ENCODE measurements at places on chromosomes 12 and 14.

GRCh38 chr14:51295646-51296263 lies 55.7 kb downstream of the TMX1 start:
- DNase-seq = no peak

DNA sequence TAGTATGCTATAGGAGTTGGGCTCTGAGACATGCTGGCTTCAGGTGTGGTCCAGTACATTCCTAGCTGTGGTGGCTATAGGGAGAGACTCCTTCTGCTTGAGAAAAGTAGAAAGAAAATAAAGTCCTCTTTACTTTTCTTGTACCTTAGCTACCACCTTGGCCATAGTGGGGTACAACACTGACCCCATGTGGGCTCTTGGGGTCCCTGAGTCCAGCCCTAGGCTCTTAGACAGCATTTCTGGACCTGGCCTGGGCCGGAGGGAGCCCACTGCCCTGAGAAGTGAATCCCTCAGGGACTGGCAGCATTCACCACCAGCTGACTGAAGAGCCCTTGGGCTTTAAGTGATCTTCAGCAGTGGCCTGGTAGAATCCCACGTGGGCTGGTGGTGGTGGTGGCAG lies 143.1 kb downstream of the SYT10 start:
- DNase-seq = no peak

- DNase-seq = no peak
These were observed 9.5 kb downstream of the ZNF891 start for GRCh38 chr12:133120385-133121191.

DNA sequence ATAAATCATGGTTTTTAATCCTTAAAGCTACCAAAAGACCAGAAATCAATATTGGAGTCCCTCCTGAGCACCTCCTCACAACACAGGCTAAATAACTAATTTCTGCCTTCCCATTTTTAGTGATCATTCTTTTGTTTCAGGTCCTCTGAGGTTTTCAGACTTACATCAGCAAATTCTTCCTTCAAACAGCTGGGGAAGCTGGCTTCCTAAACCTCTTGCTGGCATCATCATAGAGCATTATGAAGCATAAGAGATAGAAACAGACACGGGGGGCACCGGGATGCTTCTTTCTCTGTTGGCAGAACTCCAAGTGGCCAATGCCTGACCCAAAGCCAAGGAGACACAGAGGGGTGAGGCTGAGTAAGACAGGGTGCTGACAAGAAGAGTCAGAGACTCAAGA lies 47.9 kb upstream of the DBX2 start:
- no peak for DNase-seq

DNA sequence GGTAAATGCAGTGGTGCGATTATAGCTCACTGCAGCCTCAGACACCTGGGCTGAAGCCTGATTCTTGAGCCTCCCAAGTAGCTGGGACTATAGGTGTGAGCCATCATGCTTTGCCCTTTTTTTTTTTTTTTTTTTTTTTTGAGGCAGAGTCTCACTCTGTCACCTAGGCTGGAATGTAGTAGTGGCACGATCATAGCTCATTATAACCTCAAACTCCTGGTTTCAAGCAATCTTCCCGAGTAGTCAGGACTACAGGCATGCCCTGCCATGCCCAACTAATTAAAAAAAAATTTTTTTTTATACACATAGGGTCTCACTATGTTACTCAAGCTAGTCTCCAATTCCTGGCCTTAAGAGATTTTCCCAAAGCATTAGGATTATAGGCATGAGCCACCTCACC lies 6.9 kb downstream of the ATP2A2 start:
- DNase-seq = no peak

- no peak for DNase-seq
These were observed 119.6 kb downstream of the LRRIQ1 start for GRCh38 chr12:85155791-85156190.

GRCh38 chr12:20805921-20806320 lies 4.6 kb upstream of the SLCO1B3 start:
- DNase-seq = no peak

- DNase-seq = no peak
These were observed 260.2 kb downstream of the RERGL start for GRCh38 chr12:17829813-17830212.

DNA sequence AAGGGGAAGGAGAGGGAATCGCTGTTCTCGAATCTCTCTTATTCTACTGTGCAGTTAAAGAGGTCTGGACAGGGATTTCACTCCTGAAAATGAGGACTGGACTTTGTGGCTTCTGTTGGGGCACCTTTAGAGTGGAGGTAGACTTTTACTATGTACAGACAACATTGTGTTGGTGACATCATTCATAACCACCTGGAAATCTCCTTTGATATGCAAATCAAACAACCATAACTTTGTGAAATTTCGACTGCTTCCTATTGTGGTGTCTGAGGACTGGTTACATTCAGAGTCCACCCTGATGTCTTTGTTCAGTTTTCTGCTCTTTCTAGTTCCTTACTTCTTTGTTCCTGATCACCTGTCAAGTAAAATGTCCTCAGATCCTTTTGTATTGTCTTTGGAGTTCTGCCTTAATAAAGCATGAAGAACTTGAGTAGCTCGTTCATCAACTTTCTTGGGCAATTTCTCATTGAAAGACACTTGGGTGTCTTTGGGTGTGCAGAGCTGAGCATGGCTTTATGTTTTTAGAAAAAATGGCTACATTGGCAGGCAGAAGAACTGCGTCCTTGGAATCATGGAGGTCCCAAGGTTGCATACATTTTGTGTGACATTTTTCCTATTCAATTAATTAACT lies 29.8 kb downstream of the LRRK2 start:
- no peak for DNase-seq

DNA sequence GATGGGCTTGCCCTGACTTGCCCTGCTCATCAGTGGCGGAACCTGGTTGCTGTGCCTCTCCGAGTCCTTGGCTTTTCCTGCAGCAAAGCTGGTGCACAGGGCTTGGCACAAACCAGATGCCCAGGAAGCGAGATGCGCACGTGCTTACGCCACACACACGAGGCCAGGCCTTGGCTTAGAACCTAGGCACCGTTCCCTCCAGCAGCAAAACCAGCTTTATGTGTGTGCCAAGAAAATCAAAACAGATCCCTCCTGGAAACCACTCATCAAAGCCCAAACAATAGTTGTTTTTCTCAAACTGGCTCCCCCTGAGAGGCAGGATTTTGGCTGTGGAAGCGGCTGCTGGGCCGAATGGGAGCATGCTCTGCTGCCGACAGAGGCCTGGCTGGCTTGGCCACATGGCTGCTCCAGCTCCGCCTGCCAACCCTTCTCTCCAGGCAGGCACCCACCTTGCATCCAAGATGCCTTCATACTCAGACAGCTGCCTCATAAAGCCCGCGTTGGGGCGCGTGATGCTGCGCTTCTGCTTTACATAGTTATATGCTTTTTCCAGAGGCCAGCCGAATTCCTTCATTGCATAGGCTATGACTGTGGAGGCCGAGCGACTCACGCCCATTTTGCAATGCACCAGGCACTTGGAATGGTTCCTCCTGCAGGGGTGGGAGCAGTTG lies 58.7 kb downstream of the SSH1 start:
- no peak for DNase-seq

GRCh38 chr12:19799895-19800602 lies 360.8 kb downstream of the AEBP2 start:
- DNase-seq = no peak

All from NCI-H187 treated with DMSO at 0.1 percent for 48 hours (cell line).